ENCODE measurements at places on chromosomes 2 and 18. TPM values are rescaled to one million over a fixed set of nuclear protein-coding genes. Genes with fewer than 3 reads are reported as not detected.

DIPK1C gene
- 0.13 TPM for total RNA-seq

CRYGC gene
- total RNA-seq: not detected

- DNase-seq: no peak
Measured at GRCh38 chr2:189763908-189764661, 1.5 kb upstream of the OSGEPL1 start.

DNA sequence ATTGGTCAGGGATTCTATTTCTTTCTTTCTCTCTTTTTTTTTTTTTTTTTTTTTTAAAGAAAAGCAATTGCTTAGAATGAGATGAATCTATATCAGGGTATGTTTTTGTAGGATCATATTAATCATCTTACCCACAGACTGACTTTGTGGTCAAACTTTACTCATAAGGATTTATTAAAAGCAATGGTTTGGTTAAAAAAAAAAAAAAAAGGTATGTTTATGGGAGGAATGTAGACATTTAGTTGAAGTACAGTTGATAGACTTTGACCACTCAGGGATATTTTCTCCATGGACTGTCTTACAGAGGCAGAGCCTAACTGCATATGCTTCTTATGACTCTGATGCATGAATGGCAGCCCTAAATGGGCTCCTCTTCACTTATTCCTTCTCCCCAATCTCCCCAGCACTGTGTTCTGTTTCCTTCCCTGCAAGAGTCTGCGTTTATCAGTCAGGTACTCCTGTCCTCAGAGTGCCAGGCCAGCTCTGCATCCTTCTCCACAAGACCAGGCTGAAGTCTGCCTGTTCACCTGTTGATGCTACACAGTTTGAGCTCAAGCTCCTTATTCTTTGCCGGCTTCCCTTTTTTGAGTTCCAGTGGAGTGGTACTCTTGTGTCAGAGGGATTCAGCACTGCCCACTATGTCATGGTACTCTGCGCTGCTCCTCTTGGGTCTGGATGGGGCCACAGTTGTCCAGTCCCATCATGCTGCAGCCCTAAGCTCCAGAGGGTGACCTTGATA, 24.3 kb downstream of the CRIM1 start:
- DNase-seq: no peak

DNA sequence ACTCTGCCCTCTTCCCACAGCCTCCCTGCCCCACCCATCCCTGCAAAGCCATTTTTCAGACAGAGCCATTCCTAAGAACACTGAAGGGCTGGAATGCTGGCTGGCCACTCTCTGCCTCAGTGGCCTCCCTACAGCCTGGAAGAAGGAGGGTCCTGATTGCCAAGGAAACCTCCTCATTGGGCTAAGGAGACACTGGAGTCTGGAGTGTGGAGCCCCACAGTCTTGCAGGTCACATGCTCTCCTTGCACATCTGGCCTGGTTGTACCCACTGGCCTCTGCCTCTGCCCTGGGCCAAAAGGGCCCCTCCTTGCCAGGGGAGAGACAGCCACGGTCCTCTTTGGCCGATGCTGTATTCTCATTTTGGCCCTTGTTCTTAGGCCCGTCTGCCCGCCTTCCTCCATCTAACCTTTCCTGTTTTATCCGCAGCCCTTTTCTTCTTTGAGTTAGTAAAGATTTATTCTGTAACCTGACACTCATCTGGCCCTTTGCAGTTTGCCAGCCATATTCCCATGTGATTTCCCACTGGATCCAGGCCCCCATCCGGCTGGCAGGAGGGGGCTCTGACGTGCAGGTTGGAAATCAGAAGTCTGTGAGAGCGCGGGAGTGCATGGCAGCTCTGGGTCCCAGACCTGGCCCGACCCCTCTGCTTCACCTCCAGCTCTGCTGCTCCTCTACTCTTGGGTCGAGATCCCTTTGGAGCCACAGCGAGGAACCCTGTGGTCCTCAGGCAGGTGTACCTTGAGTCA, 11.0 kb upstream of the CATIP start:
- DNase-seq: no peak

GRCh38 chr2:73920577-73921545, 5.8 kb upstream of the DGUOK start:
- peak; percentile 74 for DNase-seq

- no peak for DNase-seq
Measured at GRCh38 chr2:67570611-67571010, 173.5 kb downstream of the ETAA1 start.

ERLEC1 gene
- total RNA-seq: 23.7 TPM

GRCh38 chr18:45540125-45540524, 75.2 kb upstream of the SLC14A2 start:
- DNase-seq: no peak

DNA sequence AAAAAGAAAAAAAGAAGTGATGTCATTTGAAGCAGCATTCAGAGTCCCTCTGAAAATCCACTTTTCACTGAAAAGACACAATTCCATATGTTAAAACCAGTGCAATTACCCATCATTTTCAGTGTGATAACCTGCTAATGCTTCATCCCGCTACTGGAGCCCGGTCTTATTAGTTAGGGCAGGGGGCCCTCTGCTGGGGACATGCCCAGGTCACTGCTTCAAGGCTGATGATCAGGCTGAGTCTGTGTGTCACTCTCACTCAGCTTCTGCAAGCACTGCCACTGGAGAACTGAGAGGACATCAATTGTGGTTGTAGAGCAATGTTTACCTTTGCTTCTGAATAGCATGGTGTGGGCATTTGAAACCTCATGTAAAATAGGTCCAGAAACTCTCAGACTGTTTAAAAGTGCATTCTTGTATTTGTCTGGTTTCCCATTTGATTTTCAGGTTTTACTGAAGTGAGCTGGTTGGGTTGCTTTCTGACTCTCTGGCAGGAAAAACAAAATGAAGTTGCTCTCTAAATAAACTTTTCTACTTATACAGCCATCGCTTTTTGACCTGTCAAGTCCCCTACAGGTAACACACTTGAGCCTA, 49.2 kb upstream of the NXPH2 start:
- DNase-seq: peak; percentile 6

RAPH1 gene
- total RNA-seq: 1.7 TPM

DNA sequence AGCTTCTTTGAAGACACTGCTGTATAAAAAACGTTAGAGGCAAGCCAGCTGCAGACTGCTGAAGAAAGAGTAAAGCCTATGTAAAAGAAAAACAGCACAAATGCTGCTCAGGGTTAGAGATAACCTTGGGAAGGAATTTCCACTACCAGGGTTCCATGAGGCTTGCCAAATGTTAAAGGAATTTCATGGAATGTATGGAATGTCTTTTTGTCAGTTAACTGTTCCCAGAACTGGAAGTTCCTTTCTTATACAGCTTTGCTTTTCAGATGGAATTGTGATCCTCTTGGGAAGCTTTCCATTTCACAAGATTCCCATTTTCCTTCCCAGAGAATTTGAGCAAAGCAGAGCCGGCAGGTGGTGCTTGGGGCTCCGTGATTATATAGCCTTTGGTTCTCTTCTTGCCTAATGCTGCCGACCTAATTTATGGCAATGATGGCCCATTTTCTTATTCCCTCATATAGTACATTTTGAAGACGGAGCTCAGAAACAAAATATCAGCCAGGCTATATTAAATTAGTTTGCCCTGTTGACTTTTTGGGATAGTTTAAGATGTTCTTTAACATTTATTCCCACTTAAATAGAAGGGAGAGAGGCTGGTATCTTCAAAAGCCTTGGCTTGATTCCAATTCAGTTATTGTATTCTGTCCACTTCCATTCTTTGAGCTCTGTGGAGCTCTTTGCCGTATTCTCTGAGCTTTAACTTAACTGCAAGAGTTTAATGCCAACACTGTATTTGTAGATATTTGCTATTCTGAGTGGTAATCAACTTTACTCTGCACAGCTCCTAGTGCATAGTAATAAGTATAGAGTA, 162.3 kb downstream of the PHLPP1 start:
- no peak for DNase-seq

Measured in naive thymus-derived CD8-positive, alpha-beta T cell (primary cell).